ENCODE measurements at places on chromosomes 5 and 9.
A peak's percentile ranks its signal among the peaks of the same experiment; 100 is the strongest.

- no peak for DNase-seq
Observed at GRCh38 chr9:118104363-118104762, 400.2 kb downstream of the TLR4 start.

DNA sequence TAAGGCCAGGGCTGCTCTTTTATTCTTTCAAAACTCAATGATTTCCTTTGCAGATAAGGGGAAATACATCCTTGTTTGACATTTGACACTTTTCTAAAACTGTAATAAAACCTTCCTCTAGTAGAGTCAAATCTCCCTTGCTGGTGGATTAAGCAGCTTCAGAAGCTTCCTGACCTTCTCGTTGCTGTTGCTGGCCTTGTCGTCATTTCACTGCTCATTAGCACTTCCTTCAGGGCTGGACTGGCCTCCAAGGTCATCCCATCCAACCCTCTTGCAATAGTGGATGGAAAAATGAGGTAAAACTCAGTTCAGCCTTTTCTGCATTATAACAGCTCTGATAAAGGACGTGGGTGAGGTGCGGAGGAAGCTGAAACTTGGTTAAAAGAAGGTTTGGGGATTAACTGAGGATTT, 1.1 kb upstream of the ADAMTSL1 start:
- DNase-seq, result no peak

DNA sequence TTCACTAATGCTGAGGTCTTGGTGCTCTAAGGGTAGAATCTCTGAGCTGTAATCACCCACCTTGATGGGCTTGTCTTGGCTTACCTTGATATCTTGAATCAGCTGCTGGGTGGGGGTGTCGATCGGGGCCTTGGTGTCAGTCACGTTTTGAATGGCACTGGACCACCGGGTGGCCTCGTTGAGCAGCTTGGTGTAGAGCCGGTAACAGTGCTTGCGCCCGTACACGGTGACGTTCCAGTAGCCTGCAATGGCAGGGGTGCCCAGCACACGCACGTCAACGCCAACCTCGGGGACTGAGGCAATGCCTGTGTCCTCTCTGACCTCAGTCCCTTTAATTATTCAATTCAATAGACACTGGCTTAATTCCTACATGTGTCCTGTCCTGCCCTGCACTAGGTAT, 63.1 kb upstream of the RETREG1 start:
- DNase-seq, result no peak

DNA sequence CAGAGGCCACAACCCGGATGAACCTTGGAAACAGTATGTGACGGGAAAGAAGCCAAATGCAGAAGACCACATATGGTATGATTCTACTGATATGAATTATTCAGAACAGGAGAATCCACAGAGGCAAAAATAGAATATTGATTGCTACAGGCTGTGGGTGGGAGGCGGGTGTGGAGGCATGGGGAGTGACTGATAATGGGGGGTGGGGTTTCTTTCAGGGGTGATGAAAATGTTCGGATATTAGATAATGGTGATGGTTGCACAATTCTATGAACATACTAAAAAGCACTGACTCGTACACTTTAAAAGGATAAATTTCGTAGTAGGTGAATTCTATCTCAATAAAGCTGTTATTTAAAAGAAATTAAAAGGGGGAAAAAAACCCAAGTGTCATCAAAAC, 10.7 kb downstream of the IL4 start:
- DNase-seq, result no peak

DNA sequence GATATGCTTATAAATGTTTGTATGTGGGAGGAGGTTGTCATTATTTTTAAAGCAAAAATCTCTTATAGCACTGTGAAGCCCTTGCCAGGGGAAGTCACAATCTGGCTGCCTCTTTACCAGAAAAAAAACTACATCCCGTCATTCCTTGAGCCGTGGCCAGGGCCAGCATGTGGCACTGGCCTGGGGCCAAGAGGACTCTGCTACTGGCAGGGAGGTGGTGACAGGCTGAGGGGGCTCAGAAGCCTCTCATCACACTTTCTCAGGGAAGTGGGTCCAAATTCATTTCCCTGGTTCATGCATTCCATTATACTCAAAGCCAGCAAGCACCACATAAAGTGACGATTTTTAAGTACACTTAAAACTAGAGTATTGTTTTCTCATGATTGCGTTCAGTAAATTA, 457.3 kb downstream of the ZNF608 start:
- no peak for DNase-seq

DNA sequence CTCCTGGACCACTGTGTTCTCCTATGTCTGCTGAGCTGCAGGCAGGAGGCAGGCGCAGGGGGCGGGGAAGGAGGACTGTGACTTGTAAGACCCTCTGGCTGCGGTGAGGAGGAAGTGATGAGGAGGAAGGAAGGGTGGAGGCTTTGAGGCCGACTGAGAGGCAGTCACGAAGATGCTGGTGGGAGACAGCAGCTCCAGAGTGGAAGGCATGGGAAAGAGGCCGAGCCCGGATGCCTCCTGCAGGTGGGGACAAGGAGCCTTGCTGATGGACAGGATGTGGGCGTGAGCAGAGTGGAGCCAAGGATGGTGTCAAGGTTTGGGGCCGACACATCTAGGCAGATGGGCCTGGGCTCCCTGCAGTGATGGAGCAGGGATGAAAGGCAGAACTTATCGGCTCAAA, 74.3 kb upstream of the ICE1 start:
- DNase-seq, result no peak

DNA sequence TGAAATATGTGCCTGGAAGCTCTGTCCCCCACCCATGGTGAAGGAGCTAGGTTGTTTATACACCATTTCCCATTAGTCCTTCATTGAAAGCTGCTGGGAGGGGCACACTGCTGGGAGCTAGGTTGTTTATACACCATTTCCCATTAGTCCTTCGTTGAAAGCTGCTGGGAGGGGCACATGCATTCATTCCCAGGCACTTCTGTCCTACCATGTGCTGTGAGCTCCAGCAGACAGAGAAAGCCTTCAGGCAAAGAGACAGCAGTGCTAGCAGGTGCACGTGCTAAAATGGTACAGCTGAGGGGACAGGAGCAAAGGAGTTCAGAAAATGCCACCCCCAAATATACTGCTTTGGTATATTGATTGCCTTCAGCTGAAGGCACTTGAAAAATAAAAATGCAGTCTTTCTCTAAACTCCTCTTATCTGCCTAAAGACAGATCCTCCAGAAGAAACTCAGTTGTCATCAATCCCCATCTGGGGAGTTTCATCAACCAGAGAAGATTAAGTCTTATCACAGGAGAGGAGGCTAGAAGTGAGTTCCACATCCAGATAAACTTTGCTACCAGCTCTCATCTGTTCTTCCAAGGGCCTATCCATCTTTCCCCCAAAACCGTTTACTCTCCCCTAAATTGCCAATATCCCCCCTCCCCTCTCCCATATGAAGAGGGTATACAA, 27.7 kb upstream of the DAPK1 start:
- DNase-seq, result no peak

DNA sequence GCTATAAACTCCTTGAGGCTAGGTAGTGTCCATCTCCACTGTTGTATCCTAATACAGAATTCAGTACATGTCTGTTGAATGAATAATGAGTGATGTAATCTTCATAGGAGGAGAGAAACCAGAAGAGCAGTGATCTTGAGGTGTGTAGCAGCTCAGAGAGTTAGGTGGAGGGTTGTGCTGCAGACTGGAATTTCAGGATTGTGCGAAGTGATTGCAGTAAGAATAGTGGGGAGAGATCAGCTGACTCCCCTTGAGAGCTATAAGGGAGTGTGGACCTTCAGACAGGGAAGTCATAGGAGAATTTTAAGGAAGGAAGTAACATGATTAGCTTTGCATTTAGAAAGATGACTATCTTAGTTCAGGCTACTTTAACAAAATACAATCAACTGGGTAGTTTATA, 4.4 kb downstream of the SNX24 start:
- no peak for DNase-seq

- no peak for DNase-seq
Observed at GRCh38 chr5:98977723-98978122, 48.9 kb upstream of the CHD1 start.

GRCh38 chr9:75063556-75064305, 24.2 kb downstream of the NMRK1 start:
- DNase-seq, result no peak

DNA sequence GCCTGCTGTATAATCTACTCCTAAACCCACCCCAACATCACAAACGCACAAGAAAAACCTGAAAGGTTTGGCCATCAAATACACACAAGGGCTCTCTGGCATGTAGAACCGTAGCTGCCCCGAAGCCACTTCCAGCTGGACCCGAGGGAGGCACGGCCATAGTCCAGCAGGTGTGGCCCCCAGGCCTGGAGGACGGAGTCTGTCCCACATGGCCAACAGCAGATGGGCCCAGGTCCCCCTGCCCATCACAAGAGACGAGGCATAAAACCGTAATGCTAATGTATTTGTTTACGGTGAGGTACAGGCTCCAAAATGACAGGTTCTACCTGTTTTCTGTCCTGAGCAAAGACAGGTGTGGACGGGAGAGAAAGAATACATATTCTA, 234.2 kb downstream of the SYK start:
- no peak for DNase-seq

DNA sequence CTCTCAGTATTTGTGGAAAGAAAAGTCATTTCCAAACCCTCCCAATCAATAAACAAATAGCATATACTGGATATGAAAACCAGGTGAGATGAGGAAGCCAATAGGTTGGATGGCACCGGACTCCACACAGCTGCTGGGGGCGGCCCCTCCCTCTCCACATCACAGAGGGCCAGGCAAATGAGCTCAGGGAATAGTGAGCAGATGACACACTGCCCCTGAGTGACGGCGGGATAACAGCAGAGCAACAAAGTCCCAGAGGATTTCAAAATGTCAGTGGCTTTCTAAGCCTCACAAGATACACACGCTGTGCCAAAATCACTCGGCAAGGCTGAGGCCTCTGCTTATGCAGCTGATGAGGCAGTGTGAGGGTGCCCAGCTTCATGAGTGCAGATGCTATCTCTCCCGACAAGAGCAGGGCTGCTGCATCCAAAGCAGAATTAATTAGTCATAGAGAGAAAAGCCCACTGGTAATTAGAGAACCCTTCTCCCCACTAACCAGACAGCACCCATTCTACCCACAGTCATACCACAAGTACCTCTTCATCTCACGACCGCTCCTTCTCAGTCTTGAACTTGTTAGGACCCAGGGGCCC, 235.0 kb upstream of the NFIL3 start:
- peak; percentile 14 for DNase-seq

All from germinal center (tissue), 1 donor.